SIG-M5 (cell line): ENCODE measurements at places on chromosomes 12 and 14.

GRCh38 chr12:63822352-63822751 lies 22.1 kb upstream of the SRGAP1 start:
- DNase-seq, result no peak

DNA sequence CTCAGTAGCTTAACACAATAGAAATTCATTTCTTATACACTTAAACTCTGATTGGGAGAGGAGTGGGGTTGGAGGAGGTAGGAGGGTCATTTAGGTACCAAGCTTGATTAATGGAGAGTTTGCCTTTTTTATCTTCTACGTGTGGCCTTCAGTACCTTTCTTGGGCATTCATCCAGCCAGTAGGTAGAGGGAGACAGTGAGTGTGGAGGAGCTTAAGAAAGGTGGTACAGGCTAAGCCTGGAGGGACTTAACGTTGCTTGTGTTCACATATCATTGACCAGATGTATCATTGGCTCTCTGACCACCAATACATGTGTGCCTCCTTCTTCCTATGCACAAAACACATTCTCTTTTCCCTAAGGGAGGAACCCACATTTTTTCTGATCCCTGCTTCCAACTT lies 232.9 kb upstream of the CRY1 start:
- no peak for DNase-seq

DNA sequence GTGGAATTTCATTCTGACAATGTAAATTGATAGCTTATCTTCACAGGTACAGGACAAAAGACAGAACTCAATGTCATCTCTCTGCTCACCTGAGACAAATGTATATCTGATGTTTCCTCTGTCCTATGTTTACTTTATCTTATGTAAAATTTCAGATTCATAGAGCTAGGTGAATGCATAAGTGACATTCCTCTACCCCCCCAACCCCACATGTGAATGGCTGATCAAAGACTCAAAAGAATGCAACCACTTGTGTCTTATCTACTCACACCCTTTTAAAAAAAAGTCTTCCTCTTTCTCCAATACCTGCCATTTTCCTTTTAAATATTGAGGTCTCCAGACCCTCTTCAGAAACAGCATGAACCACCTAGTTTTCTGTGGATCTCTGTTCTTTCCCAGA lies 736.6 kb upstream of the SEL1L start:
- no peak for DNase-seq

- DNase-seq, result no peak
Measured at GRCh38 chr12:132327336-132328171, 1.8 kb downstream of the GALNT9 start.

- no peak for DNase-seq
Measured at GRCh38 chr12:93104535-93104934, 175.4 kb upstream of the EEA1 start.

- DNase-seq, result no peak
Measured at GRCh38 chr12:20248646-20249045, 119.7 kb upstream of the PDE3A start.

DNA sequence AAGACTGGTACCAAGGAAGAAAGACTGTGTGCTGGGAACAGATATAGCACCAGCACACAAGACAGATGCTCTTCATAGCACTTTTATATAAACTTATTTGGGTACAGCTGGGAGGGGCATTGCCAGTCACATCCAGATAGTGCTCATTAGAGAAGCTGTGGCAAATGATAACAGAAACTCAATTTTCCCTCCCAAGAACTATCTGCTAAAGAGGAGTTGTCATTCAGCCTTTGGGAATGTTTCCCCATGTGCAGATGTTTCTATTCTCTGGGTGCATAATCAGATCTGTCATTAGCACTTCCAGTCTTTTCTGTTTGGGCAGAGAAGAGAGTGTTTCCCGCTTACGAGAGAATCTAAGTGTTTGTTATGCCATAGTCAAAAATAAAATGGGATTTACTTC lies 714.9 kb upstream of the MDGA2 start:
- DNase-seq, result no peak

DNA sequence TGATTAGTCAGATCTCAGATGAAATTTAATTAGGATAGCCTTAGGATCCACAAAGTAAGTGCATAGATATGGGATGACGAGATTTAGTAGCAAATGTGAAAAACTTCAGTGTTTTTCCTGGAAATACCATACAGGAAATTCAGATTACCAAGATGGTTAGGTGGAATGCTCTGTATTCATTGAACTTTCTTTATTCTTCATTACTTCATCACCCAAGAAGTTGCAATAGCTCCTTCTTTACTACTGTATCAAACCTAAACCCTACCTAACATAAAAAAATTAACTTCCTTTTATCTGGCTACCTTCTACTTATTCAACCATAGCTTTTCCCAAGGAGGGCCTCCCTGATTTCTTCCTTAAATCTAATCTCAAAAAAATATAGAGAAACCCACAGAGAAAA lies 100.4 kb downstream of the TTC6 start:
- DNase-seq, result no peak

DNA sequence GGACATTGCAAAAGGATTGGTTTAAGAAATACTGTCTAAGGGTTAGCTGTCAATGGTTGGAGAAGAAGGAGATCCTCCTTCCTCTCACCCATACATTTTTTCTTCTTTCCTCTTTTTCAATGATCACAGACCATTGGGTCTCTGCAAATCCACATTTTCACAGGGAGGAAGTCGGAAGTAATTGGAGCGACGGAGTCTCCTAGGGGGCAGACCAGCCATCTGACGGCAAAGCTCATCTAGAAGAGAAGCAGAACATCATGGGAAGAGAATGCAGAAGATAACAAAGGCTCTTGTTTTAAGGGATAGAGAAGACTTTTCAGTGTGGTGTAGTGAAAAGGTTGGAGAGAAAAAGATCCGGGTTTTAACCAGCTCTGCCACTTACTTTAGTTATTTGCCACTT lies 14.7 kb downstream of the MFAP5 start:
- DNase-seq, result no peak

DNA sequence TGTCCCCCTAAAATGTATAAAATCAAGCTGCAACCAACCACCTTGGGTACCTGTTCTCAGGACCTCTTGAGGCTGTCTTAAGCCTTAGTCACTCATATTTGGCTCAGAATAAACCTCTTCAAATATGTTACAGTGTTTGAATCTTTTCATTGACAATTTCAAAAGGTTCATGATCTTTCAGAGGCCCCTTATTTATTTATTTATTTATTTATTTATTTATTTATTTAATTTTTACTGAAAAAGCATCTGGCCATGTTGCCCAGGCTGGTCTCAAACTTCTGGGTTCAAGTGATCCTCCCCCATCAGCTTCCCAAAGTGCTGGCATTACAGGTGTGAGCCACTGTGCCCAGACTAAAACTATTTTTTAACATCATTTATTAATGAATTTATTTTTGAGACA lies 8.2 kb upstream of the NUDT4 start:
- DNase-seq, result no peak

- DNase-seq, result no peak
Measured at GRCh38 chr14:21054123-21054767, 3.4 kb upstream of the RNASE8 start.

DNA sequence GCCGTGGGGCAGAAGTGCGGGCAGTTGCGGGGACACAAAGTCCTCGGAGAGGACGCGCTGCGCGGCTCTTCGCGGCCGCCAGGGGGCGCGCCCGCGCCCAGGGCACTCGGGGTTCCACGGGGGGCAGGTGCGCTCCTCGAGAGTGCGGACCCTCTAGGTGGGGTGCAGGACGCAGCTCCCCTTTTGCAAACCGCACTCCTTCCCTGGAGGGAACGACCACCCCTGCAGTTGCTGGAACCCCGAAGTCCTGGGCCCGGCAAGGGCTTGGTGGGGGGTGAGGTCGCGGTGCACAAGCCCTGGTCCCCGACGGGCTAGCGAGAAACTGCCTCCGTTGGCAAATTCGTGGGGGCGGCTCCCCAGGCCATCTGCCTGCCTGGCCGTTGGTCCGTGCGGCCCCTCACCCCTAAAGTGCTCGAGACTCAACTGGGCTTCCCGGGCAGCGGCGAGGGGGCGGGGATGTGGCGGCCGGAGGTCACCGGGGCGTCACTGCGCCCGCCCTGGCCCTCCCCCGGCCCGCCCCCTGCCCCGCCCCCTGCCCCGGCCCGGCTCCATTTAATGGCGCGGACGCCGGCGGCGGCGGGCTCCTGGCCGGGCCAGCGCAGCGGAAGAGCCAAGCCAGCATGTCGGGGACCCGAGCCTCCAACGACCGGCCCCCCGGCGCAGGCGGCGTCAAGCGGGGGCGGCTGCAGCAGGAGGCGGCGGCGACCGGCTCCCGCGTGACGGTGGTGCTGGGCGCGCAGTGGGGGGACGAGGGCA lies at the start of gene ADSS1:
Gene ADSS1 (plus strand): TSS at position 579 of the 756 bp plus-strand sequence. CDS start 42 bp downstream, at position 621.
- no peak for DNase-seq

GRCh38 chr14:25820368-25820767 lies 770.4 kb upstream of the STXBP6 start:
- no peak for DNase-seq

GRCh38 chr12:69345742-69346141 lies 2.4 kb upstream of the LYZ start:
- DNase-seq, result no peak

- no peak for DNase-seq
Measured at GRCh38 chr14:75499084-75499875, 23.0 kb upstream of the BATF start.

- no peak for DNase-seq
Measured at GRCh38 chr14:36319899-36320199, 588 bp downstream of the MBIP start.

DNA sequence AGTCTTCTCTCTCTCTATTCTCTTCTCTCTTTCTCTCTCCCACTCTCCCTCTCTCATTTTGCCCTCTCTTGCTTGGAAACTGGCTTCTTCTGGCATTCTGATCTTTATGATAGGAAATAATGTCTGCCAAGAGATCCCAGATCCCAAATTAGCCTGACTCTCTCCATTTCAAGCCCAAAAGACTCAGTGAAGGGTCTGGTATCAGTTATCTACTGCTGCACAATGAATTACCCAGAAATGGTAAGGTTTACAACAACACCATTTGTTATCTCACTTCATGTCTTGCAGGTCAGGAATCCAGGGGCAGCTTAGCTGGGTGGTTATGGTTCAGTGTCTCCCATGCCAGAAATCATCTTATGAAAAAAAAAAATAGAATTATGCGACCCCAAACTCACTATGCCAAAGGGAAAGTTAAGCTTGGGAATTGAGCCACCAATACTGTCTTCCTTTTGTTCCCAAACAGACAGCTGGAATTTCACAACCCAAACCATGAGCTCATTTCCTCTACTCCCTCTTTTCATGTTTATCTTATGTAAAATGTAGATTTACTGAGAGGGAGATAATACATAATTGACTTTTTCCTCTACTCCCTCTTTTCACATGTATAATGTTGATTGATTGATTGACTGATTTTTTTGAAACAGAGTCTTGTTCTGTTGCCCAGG lies 67.8 kb upstream of the FICD start:
- no peak for DNase-seq

GRCh38 chr12:3527181-3527580 lies 36.2 kb downstream of the PRMT8 start:
- no peak for DNase-seq

DNA sequence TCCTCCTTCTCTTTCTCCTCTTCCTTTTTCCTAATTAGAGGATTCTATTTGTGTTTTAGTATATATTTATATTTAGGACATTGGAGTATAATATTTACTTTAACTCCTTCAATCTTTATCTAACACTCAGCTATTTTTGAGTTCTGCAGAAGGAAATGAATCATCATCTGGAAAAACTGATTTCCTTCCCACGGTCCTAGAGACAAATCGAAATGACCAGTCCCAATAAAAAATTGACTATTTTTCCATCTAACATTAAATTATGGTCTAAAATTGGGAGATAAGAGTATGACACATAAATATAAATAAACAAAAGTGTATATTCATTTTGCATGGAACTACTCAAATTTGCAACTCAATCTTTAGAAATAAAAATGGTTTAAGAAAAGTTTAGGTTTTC lies 167.4 kb downstream of the TMTC3 start:
- no peak for DNase-seq

- DNase-seq, result no peak
Measured at GRCh38 chr12:93078577-93078976, 149.5 kb upstream of the EEA1 start.

- DNase-seq, result no peak
Measured at GRCh38 chr14:89810101-89810500, 144.4 kb downstream of the EFCAB11 start.

- DNase-seq, result no peak
Measured at GRCh38 chr12:108419949-108420348, 80.8 kb upstream of the CMKLR1 start.
